ENCODE measurements at places on chromosomes 11 and 22.

GRCh38 chr22:46936378-46936903 lies 174.0 kb downstream of the TBC1D22A start:
- DNase-seq, result no peak

GRCh38 chr11:19329970-19330369 lies 89.2 kb upstream of the E2F8 start:
- no peak for DNase-seq

DNA sequence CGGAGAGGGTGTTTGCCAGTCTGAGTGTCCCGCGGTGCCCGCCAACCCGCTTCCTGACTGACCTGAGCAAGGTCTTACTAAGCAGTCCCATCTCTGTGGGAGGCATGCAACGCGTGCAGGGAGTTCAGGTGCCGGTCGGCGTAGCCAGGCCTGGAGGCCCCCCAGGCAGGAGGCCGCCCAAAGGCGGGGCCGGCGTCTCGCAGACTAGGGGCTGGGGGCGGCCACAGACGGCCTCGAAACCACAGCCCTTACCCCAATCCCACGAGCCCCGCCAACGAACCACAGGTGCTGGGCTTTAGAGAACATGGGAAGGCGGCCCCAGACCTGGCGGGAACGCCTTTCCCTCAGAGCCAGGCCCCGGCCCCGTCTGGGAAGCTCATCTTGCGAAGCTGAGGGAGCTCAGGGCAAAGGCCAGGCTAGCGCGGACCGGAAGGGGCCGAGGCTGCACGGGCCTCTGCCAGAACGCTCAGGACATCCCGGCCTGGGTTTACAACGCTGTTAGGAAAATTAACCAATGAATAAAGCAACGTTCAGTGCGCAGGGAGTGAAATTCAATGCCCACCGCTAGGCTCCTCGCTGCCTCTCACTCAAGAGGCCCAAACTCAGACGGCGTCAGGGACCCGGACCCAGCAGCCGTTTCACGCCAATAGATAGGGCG lies 2.1 kb upstream of the MTFP1 start:
- DNase-seq, result peak; percentile 53

DNA sequence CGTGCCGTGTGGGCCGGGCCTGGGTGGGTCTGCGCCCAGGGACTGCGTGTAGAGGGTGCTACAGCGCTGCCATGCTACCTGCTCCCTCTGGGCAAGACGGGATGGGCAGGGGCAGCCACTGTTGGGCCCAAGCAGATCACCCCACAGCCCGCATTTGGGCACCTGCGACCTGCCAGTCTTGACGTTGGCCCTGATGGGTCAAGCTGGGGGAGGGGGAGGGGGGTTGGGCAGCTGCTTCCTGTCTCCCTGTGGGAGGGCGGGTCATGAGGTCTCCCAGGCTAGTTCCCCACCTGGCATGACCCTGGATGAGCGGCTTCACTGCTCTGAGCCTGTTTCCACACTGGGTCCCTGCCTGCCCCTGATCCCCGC lies 2.8 kb upstream of the RPS19BP1 start:
- DNase-seq, result no peak

DNA sequence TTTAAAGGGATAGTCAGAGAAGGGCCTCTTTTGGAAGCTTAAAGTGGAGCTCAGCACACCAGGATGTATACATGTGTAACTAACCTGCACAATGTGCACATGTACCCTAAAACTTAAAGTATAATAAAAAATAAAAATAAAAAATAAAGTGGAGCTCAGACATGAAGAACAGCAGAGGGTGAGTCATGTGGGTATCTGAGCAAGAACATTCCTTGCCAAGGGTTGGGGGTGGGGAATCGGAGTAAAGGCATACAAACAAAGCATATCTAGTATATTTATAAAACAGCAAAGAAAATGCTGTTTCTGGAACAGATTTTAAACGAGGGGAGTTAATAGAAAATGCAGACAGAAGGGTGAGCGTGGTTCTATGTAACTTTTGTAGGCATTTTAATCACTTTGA lies 562.6 kb upstream of the ANO3 start:
- DNase-seq, result no peak

- DNase-seq, result no peak
Measured at GRCh38 chr22:26825960-26826935, 168.9 kb downstream of the MIAT start.

DNA sequence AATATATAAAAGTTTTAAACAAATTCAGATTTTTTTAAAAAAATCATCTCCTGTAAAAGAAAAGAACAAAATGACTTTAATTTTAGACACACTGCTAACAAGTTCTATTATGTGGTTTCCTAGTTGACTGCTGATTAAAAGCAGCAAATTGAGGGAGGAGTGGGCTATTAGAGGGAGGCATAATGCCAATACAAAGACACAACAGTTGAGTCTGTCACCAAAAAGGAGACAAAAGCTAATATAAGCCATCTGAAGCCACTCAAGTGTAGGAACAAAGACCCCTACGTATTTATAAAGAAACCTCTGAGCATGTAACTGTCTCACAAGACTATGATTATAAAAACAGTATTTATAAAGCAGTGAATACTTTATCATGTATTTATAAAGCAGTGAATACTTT lies 28.6 kb downstream of the TMEM123 start:
- no peak for DNase-seq

DNA sequence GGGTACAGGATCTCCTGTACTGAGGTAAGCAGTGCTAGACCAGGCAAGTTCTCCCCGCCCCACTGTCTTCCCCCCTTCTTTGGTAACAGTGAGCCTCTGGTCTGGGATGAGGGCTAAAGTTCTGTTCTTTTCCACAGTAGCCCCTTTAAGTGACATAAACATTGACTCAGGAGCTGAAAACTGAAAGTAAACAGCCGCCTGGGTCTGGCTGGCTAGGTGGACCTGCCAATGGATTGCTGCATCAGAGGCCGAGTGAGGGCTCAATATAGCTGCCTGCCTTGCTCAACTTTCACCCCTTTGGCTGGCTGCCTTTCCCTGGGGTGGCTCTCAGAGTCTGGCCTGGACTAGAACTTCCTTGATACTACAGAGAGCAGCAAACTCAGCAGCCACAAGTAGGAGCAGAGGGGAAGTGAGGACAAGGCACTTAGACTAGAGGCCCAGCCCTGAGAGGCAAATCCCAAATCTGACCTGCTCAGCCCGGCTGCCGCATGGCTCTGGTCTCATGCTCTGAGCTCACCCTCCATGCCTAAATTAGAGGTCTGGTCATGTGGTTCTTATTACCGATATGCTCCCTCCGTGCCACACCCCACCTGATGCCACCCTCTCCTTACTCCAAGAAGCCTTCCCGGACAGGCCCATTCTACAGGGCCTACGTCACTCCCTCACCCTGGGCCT lies 9.6 kb upstream of the UCP3 start:
- DNase-seq, result no peak

All from activated CD4-positive, alpha-beta T cell treated with anti-CD3 and anti-CD28 coated beads, Interleukin-2, Interleukin-4, amounts not matched to agents 100 ng/mL and 50 ng/mL, durations not matched to agents 16 hours and 8 hours (primary cell).